Activated CD4-positive, alpha-beta T cell treated with anti-CD3 and anti-CD28 coated beads, Interleukin-2, Interleukin-4, amounts not matched to agents 100 ng/mL and 50 ng/mL, durations not matched to agents 16 hours and 8 hours (primary cell): ENCODE measurements at places on chromosomes 16 and 17.

GRCh38 chr16:2598133-2598641, 60.4 kb downstream of the PDPK1 start:
- no peak for DNase-seq

DNA sequence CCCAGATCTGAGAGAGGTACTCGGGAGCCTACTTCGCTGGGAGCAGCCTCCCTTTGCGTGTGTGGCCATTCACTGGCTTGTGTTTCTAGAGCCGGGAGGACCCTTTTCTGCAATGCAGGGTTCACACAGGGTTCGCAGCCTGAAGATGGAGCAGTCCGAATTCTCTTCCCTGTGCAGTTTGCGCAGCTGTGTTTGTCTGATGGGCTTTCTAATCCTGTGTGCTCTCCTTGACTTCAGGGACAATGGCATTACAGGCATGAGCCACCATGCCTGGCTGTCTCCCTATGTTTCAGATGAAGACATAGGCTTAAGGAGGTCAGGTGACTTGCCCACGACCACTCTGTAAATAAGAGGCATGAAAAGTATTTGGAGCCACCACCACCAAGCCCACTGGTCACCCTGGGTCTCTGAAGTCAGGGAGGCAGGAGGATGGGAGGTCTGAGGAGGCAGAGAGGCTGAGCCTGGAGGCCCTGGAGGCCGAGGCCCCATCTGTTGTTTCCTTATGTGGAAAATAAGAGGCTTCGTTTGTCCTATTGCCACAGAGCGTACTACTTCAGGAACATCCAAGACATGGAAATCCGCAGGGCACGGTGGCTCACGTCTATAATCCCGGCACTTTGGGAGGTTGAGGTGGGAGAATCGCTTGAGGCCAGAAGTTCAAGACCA, 5.0 kb upstream of the STH start:
- no peak for DNase-seq

GRCh38 chr17:56884483-56885311, 29.2 kb downstream of the TRIM25 start:
- DNase-seq = no peak

GRCh38 chr17:45426561-45426960, 6.1 kb downstream of the ARHGAP27 start:
- no peak for DNase-seq

- DNase-seq = no peak
These were observed 2.4 kb downstream of the EPN2 start for GRCh38 chr17:19239544-19239943.

GRCh38 chr16:1489077-1489476, 333 bp upstream of the PTX4 start:
- DNase-seq = no peak

GRCh38 chr16:78755751-78756661, 656.6 kb downstream of the WWOX start:
- no peak for DNase-seq

GRCh38 chr17:57164814-57165213, 79.8 kb downstream of the AKAP1 start:
- DNase-seq = no peak
